ENCODE measurements at places on chromosomes 3 and 15.

GRCh38 chr3:2334921-2335320 is 236.3 kb downstream of the CNTN4 start:
- no peak for DNase-seq

- DNase-seq: no peak
Observed at GRCh38 chr3:30035935-30036567, 570.4 kb upstream of the TGFBR2 start.

- peak; percentile 48 for DNase-seq
Observed at GRCh38 chr3:170470063-170471016, 51.7 kb downstream of the CLDN11 start.

DNA sequence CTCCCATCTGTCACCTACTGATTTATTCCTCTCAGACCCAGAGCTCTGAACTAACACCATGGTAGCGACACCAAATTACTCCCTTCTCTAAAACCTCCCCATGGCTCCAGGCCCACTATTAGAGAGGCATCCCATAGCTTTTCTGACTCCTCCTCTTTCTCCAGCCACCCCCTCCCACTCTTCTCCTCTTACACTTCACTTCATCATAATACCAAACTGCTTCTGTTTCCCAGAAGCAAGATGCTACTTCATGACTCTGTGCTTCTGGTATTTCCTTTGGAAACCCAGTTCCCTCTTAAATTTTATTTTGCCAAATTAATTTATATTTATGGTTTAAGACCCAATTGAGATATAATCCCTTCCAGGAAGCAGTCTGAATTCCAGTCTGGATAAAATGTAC is 465.1 kb upstream of the PDZRN3 start:
- peak; percentile 87 for DNase-seq

- peak; percentile 47 for DNase-seq
Observed at GRCh38 chr15:47331829-47332393, 385.4 kb upstream of the SEMA6D start.

- DNase-seq: no peak
Observed at GRCh38 chr3:51275111-51275805, 109.8 kb upstream of the MANF start.

GRCh38 chr3:16516695-16517481 is 3.4 kb upstream of the RFTN1 start:
- peak; percentile 45 for DNase-seq

DNA sequence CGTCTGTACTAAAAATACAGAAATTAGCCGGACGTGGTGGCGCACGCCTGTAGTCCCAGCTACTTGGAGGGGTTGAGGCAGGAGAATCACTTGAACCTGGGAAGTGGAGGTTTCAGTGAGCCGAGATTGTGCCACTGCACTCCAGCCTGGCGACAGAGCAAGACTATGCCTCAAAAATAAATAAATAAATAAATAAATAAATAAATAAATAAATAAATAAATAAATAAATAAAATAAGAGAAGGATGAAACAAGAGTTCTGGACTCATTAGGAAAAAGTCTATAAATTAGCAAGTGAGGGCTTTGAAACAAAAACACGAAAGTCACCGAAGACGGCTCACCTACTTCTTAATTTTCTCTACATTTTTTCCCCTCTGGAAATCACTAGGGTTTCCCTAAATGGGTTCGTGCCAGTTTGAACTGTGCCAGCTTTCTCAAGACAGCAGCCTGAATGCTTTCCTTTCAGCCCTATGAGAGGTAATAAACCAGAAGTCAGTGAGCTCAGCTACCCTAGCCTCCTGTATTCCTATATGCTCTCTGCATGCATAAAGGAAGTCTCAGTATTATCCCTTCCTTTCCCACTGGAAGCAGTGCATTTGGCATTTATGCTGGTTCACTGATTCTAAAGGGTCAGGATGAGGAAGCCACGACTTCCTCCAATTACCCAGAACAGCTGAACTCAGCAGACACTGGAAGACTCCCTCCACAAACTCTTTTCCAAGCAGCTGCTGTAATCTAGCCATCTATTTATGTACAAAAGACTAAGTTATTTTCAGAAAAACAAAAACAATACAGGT is 266.9 kb downstream of the ZBBX start:
- no peak for DNase-seq

DNA sequence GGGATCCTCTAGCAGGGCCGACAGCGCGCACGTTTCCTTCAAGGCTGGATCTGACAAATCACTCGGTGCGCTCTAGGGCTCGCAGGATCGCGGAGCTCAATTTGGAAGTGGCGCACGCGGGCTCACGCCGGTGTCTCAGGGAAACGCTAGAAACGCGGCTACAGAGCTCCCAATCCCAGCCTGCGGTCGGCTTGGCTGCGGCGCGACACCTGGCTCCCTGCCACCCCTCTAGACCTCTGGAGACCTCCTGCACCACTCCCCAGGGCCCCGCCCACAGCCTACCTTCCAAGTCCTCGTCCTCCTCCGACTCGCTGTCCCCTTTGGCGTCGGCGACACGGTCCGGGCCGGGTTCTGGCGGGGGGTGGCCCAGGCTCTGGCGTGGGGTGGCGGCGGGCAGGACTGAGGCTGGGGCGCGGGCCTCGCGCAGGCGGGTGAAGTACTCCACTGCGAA is 596 bp downstream of the PRKAR2A start:
- peak; percentile 30 for DNase-seq

DNA sequence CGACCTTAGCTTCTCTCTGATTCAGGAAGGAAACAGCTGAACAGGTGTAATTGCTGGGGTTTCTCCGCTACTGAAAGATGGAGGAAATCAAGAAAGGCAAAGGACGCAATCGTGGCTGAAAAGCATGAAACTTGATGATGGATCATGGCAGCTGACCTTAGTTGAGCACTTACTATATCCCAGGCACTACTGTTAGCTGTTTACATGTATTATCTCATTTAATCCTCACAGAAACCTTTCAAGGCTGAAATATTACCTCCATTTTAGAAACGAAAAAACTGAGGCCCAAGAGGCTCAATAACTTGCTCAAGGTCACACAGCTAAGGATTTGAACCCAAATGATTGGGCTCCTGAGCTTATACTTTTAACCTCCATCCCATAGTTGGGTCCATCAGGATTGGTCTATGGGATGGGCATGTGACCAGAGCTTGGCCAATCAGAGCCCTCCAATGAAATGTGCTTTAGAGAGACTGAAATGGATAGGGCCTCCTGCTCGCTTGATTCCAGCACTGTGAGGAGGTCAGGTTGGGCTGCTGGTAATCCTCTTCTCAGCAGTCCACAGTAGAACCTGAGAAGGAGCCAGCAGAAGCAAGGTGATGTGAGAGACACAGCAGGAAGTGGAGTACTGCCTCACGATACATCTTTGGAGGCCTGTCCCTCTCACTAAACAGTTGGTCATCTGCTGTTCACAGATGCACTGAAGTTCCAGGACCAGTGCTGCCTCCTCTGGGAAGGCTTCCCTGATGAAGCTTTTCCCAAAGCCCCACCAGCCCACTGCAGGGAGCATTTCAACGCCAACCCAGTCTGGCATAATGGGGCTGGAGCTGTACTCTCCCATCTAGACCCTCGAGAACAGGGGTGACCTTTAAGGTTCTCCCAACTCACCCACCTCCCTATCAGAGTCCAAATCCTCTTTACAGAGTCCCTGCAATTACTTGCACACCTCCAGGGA is 10.4 kb downstream of the CLN6 start:
- no peak for DNase-seq

DNA sequence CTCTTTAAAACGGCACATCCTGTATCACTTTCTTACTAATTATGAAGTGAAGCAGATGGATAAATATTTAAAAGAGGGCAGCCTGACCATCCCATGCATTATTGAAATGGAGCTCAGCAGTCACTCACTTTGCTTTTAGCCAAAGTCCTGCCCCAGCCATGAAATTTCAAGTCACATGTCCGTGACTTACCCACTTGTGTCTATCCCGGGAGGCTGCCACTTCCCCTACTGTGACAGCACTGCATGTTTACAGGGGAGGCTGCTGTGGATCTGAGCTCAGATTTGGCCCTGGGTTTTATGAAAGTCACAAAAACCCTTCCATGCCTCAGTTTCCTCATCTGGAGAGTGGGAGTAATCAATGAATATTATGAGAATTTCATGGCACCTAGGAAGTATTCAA is 17.9 kb upstream of the LRRK1 start:
- no peak for DNase-seq

DNA sequence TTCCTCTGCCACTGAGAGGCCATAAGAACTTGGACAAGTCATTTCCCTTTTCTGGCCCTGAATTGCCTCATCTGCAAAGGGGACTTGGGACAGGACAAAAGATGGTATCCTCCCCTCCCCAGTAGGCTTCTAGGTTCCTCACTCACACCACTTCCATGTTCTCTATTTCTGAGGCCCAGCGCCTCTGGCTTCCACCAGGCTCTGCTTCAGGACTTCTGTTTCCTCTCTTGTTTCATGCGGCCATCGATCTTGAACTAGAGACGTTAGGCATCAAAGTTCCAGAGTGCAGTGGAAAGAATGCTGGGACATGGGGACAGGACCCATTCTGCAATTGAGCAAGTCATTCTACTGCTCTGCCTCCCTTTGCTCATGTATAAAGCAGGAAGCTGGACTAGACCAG is 1.7 kb downstream of the TM4SF4 start:
- no peak for DNase-seq

DNA sequence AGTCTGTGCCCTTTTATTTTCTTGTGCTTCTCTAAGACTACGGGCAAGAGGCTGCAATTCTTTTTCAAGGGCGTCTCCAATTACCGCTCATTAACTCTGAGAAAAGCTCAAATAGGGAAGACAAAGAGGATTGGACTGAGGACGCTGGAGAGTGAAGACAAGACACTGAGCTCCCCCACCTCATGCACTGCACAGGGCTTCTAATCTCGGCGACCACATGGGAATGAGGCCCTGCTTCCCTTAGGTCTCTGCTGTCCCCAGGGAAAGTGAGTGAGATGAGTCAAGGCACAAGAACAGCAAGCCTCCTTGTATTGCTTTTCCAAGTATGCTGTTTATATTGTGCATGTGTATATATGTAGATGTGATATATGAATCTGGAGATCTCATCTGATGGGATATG is 392.2 kb upstream of the CFAP20DC start:
- no peak for DNase-seq

- no peak for DNase-seq
Observed at GRCh38 chr15:70493787-70494516, 269.4 kb downstream of the UACA start.

DNA sequence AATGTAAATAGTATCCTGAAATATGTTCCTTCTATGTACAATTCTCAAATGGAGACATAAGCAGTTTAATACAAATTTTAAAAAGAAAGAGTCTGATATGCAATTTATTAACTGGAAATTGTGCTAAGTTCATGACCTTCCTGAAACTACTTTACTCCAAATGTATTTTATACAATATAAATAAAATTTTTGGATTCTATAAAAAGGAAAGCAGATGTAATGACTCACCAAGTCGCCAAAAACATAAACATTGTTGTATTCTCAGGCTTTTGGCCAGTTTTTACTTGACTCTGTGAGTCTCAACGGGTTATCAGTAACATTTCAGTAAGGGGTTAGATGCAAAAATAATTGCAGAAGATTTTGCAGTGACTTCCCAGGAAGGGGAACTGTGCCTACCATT is 948.2 kb downstream of the EPHA3 start:
- DNase-seq: no peak

DNA sequence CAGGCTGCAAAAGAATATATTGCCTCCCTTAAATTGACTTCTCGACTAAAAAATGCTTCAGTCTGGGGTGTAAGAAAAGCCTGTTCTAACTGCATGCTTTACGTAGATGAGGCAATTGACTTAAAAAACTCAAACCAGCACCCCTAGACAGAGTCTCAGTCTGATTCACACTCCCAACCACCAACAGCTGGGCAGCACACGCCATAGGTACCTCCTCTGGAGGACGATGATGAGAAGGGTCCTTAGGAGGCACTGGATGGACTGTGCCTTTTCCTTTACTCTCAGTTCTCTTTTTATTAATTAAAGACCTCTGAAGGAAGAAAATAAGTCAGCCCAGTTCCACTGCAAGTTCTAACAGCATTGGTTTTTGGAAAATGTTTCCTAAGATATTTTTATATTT is 175.0 kb downstream of the PDZRN3 start:
- DNase-seq: no peak

- DNase-seq: no peak
Observed at GRCh38 chr3:159760046-159760445, 228.6 kb upstream of the IL12A start.

GRCh38 chr3:149199474-149199873 is 22.2 kb downstream of the CP start:
- DNase-seq: no peak

GRCh38 chr3:77052733-77053670 is 13.1 kb downstream of the ROBO2 start:
- no peak for DNase-seq

DNA sequence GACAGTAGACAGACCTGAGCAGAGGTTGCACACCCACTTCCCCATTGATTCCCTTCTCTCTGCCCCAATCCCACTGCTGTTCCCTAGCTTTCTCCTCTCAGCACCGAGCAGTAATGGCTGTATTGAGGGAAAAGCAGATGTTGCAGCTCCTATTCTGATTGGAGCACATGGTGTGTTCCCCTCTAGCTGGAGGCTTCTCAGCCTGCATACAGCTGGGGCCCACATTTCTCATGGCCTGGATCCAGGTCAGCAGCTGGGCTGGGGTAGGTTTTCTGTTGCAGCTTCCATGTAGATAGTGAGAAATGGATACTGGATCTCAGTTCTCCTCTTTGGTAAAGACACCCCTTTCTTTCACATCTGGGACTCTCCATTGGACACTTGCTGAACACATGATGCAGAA is 50.1 kb downstream of the RYR3 start:
- no peak for DNase-seq
